ENCODE measurements at places on chromosomes 3 and 15.

GRCh38 chr15:40430271-40430805, 10.4 kb upstream of the BAHD1 start:
- DNase-seq = peak; percentile 41

DNA sequence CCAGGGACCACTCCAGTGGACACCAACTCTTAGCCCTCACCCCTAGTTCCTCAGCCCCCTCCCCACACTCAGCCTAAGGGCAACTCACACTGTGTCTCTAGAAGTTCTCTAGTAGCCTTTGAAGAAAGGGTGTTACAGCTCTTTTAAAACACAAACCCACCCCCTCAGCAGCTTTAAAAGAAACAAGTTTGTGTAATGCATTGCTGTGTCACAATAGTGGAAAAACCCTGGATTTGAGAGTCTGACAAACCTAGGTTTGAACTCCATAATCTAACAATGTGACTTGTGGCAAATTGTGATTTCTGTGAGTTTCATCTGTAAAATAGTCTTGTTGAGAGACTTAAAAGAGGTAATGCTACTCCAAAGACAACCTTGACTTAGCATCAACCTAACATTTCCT, 54.0 kb downstream of the PLCH1 start:
- no peak for DNase-seq

- no peak for DNase-seq
Measured at GRCh38 chr3:118968111-118968510, 66.5 kb downstream of the IGSF11 start.

DNA sequence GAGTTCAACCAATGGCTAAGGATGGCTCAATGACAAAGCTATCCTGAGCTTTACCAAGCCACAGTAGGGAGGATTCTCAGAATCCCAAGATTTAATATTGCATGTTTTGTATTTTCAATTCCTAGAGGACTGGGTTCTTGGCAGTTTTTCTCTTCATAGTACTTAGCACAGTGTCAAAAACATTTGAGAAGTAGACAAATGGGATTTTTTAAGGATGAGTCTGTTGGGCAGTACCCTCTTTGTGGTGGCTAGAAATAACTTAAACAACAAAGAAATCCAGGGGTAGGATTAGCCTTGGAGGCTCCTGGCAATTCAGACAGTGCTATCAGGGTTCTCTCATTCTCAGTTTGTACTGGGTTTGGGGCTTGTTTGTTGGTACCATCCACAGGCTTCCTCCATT, 212.8 kb upstream of the RORA start:
- DNase-seq = peak; percentile 54

- DNase-seq = no peak
Measured at GRCh38 chr3:120147072-120147871, 53.0 kb upstream of the GSK3B start.

DNA sequence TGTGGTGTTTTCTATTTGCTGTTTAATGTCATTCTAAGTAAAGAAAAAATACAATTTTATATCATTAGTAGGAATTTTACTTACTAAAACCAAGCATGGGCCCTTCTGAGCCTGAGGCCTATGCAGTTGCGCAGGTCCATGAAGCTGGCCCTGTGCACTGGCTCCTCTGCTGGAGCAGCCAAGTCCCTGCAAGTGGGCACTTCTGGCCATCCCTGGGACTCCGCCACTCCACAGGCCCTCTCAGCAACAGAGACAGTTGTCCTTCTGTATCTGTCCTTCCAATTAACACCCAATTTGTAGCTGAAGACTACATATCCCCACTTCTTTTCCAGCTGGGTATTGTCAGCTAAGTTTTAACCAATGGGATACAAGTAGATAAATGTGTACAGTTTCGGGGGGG, 49.9 kb upstream of the RYK start:
- no peak for DNase-seq

DNA sequence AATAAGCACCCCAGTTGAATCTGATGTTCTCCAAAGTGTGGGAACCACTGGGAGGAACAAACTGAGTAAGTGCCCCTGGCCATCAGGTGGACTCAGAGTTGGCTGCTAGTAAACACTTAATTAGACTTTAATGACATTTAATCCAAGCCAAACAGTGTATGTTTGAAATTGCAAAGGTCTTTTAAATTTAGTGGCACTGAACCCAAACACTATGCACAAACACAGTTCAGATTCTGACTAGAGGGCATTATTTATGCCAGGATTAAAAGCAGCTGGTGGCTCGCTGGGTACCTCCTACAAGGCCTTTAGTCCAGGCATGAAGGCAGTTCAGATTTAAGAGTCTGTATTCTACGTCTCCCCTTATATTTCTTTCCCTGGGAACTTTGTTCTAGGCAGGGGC, 264.8 kb downstream of the CLSTN2 start:
- no peak for DNase-seq

GRCh38 chr3:126135406-126136076, 44.8 kb downstream of the ALDH1L1 start:
- DNase-seq = no peak

DNA sequence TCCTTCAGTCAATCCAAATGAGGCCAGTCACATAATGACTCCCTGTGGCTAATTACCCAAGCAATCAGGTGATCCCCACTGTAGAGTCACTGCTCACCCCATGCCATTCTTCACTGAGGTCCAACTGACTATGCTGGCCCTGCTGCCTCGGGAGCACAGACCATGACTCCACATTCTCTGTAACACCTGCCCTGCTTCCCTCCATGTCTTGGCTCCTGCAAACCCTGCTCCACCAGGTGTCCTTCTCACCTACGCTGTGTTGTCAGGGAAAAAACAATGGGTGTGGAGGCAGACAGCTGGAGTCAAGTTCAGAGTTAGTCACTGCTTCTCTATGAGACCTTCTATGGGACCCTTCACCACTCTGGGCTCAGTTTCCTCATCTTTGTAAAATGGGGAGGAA, 6.1 kb upstream of the SFMBT1 start:
- no peak for DNase-seq

- peak; percentile 25 for DNase-seq
Measured at GRCh38 chr3:131540143-131540542, 37.4 kb upstream of the MRPL3 start.

DNA sequence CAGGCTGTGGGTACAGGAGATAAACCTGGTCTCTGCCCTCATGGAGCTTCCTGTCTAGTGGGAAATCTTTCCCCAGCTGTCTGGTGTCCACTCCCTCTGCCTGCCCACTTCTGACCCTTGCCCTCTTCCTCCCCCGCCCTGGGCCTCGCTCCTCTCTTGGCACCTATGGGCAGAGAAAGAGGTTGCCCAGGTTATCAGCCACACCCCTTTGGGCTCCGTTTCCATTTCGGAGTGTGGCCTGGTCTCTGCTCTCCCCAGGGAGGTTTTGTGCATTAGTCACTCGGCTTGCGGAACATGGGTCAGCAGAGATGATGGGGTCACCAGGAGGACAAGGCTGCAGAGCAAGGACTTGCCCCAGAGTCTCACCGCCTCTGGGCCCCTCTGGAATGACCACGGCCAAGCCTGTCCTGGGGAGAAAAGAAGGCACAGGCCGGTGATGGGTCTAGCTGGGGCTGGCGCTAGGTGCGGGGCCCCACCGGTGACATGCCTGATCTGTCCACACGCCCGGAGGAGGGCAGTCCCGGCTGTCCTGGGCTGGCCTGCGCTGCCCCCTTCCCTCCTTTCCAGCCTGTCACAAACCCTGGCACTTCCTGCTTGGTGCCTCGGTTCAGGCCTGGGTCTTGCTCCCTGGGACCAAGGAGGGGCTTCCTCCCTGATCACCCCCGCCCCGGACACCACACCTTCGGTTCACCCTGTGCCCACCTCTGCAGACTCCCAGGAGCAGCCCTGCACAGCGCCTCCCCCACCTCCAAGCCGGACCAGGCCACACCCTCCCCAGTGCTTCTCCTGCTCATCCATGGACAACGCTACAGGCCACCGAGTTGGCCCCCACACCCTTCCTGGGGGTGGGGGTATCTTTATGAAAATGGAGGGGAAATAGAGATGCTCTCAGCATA, 35.6 kb upstream of the MUC4 start:
- peak; percentile 17 for DNase-seq

- DNase-seq = peak; percentile 29
Measured at GRCh38 chr3:32432711-32433530, 41.3 kb downstream of the CMTM7 start.

DNA sequence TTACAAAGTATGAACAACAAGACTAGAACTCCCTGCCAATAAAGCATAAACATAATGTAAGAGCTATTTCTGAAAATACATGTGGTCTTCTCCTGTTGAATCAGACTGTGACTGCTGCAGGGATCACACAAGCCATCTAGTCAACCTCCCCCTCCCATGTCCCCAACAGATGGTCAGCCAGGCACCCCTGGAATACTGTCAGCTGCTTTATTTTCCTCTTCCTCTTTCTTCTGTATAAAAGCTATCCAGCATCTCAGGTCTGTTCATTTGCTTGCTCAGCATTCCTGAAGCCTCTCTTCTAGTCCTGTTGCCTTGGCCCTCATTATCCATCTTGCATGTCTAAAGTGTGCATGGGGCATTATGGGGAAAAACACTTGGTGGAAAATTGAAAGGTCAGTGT, 6.5 kb upstream of the MINDY4B start:
- DNase-seq = no peak

DNA sequence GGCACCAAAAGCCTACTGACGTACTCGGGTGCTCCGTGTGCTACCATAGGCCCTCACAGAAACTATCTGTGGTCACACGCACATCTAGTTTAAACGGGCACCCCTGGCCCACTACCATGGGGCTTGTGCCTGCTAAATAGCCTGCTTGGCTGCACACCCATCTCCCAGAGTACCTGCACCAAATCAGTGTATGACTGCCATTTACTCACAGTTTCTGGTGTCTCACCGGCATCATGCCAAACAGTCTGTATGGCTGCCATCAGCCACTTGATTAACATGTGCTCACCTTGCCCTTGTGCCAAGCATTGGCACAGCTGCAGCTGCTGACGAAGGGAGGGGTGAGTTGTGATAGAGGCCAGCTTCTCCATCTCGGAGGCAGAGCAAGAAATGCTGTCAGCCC, 232.7 kb downstream of the IGSF11 start:
- DNase-seq = no peak

- peak; percentile 84 for DNase-seq
Measured at GRCh38 chr15:35306361-35306981, 221.4 kb upstream of the NANOGP8 start.

DNA sequence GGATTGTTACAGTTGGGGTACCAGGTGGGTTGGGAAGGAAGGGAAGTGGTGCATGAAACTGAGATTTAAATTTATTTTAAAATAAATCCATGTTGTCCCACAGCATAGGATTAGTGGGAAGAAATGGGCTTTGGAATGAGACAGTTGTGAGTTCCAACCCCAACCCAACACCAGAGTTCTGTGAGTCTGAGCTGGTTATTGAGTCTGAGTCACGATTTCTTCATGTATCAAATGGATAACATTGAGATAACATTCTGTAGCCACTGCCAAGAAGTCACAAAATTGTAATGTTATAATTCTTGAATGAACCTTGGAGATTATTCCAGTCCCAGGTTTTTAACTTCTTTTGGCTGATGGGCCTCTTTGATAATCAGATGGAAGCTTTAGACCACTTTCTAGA, 13.7 kb downstream of the IFT122 start:
- peak; percentile 7 for DNase-seq

DNA sequence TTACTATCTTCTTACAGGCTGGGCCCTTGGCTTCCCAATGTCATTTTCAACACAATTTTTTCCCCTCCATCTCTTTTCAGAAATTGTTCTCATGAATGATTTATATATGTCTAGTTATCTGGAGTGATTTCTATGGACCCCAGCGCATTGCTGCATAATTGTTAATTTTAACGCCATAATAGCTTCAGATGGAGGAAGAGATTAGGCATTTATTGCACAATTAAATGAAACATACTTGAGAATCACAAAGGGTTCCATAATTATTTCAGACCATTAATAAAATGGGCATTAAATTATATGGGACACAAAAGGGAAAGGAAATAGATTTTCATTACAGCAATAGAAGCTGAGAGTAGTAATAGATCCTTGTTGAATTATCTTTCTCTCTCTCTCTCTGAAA, 70.3 kb upstream of the SOX14 start:
- no peak for DNase-seq

GRCh38 chr3:149343951-149344350, 10.5 kb upstream of the TM4SF18 start:
- no peak for DNase-seq

DNA sequence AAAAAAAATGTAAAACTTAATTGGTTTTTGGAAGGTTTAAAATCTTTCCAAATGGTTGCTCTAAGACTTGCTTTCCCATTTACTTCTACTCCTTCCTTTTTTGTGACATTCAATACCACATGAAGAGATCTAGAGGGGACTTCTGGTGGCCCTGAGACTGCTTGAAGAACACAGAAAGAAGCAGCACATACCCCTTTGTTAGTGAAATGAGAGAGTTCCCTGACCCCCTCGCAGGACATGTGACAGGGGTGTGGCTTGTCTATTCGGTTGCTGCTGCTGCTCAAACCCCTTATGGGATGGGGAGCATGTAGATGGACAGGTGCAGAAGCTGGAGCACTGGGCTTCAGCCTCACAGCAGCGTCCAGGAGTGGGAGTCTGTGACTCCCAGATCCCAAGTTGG, 71.0 kb downstream of the ZMAT3 start:
- no peak for DNase-seq

DNA sequence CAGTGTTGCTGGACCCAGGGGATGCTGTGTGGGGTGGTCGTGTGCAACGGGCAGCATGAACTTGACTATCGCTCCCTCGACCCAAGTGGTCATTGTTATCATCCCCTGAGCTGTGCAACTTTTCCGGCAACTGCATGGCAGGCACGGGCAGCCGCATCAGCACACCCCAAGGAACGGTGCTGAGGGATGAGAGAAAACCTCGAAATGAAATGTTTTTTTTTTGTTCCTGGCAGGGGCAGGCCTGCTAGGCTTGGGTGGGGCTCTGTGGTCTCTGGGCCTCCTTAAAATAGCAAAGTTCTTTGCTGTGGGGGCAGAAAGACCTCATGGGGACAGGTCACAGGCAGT, 51.4 kb downstream of the CORO2B start:
- no peak for DNase-seq

DNA sequence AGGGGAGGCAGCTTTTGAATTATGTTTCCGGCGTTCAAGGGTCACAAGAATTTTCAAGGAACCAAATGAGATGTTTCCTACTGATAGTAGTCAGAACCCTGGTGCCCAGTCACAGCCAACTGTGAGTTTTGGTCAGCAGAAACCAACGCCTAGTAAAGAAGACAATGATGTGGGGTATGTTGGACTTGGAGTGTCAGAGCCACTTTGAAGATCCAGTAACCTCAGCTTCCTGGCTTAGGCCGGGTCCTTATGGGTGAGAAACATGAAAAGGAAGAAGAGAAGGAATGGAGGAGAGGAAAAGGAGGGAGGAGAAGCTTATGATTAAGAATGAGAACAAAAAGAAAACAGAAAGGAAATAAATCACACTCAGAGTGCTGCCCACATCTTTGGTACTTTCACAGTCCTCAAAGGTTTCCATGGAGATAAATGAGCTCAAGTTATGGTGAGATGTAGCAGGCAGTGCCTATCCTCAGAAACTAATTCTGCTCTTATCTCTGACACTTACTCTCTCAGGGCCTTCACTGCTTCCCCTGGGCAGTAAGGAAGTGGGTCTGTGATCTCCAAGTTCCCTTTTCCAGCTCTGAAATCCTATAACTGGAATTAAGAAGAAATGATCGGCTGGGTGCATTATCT, 2.0 kb upstream of the MCF2L2 start:
- DNase-seq = no peak

- DNase-seq = no peak
Measured at GRCh38 chr15:50735156-50735555, 30.4 kb downstream of the SPPL2A start.

Data from fibroblast of upper back skin (primary cell).